Body of pancreas (tissue), 4 donors: ENCODE measurements at places on chromosomes 5 and 9.

GRCh38 chr5:116842514-116842961 lies 267.9 kb upstream of the SEMA6A start:
- DNase-seq: no peak

DNA sequence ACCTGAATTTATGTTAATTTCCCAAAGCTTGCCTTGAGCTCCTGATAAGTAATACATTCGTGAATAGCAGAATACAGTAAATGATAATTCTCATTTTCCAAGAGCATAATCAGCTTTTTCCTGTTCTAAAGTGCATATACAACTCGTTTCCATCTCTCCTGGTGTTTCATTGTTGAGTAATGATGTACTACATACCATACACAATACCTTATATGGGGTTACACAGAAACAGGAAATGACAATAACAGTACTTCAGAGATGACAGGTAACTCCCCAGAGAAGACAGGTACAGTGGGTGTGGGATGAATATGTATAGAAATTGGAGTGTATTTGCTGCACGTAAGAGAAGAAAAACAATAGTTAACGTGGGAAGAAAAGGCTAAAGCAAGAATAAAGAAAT lies 287.1 kb downstream of the TENT4A start:
- DNase-seq: no peak

GRCh38 chr5:78046006-78046405 lies 248.5 kb downstream of the AP3B1 start:
- DNase-seq: no peak

DNA sequence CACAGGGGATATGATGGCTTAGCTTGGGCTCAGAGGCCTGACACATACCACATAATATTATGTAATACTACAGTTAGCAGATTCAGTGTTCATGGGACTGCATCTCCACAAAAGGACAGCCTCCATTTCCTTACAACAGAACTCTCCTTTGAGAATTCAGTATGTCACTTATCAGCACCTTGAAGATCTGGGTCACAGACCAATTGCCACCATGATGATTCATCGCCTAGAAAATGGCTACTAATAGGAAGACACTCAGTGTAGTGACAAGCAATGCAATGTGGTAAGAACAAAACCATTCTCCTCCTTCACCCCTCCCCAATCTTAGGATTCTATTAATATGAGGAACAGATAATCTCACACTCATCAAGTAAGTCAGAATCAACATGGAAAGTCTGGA lies 38.7 kb upstream of the PRLR start:
- DNase-seq: no peak

DNA sequence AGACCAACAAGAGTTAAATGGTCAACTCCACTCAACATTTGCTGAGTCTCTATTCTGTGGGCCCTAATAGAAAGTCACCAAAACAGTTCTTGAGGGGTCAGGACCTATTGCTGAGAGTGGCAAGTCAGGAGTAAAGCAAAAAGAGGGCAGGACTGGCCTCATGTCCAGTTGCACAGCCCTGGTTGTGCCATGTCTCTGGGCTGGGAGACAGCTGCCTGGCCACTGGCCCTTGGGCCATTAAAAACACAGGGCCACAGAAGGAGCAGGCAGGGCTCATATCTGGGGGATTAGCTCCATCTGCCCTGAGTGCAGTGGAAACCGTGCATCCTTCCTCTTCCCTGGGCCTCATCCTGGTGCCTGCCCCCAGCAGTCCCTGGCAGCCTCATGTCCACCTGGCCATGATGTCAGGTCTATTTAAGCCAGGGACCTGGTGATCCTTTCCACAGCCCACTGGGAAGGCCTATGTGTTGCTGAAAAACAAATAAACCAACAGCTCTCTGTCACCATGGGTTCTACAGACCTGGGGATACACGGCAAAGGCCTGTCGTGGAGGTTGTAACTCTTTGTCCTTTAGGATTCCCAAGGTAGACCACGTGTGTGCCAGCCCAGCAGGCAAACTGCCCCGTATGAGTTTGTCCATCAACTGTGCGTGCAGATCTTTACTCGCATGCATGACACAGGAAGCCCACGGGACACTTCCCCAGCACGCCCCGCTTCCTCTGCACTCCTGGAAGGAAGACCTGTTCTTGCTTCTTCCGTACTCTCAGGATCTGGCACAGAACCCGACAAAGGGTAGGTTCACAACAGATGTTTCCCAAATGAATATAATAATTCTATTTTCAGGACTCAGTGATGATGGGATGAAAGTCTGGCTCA lies 148.8 kb downstream of the MTX3 start:
- DNase-seq: no peak

- no peak for DNase-seq
Measured at GRCh38 chr9:73152953-73153352, 1.3 kb downstream of the ANXA1 start.

DNA sequence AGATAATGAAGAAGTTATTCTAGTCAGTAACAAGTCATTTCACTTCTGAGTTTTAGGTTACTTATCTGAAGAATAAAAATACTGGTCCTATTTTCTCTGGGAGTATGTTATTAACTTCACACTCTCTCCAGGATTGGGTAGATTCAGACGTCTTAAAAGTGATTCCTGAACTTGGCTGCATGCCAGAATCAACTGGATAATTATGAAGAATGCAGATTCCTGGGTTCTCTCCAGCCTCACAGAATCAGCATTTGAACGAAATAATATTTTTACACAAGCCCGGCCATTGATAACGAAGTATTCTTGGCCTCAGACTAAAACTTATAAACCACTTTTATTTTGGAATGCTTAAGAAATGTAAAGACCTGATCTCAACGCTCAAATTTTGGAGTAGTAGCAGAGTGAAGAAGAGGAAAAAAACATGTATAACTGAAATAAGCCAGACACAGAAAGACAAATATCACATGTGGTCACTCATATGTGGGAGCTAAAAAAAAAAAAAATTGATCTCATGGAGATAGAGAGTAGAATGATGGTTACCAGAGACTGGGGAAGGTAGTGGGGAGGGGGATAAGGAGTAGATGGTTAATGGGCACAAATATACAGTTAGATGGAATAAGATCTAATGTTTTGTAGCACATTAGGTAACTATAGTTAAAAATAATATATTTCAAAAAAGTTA lies 507.3 kb downstream of the ISL1 start:
- DNase-seq: no peak

DNA sequence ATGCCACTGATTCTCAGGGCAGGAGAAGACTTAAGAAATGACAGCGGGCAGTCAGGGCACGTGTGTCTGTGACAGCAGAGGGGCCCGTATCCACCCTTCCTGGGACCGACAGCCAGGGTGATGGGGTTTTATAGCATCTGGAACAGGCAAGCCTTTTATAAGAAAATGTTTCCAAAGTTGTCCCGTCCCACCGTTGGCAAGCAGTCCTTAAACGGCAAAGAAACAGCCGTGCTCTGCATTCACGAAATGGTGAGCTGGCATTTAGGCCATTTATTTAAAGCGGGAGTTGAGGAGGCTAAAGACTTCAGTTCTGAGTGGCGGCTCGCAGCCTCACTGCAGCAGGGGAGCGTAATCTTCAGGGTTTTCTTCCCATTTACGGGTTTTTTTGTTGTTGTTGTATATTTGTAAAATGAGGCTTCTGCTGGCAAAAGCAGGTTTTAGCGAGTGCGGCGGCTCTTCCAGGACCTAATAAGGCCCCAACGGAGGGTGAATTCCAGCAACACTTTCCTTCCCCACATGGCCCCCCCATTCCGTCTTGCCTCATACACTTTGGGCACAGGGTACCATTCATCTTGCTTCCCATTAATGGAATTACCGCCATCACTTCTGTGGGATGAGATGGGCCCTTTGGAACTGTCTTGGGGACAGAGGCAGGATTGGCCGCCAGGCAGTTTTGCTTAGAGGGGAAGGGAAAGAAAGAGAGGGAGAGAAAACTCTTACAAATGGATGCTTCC lies 15.8 kb downstream of the NEK6 start:
- DNase-seq: no peak

DNA sequence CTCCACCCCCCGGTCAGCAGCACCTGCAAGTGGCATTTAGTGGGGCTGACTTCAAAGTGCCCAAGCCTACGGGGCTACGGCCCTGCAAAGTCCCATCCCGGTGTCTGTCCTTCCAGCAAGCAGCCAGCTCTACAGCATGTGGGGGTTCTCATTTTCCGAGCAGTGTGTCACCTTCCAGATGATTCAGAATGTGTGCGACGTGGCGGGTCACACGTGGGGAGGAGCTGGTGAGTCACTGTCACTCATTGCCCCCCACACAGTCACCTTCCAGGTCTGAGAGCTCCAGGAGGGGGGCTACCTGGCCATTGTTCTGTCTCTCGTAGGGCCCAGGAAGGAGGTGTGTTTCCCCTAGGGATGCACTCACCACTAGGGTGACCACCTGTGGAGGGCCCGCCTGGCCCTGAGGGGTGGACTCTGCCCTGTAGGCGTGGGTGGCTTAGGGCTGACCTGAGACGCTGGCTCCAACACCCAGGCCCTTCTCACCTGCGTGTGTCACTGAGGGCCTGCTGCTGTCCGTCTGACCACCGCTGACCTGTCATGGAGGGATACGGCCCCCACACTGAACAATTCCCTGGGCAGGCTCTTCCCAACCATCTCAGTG lies 70.2 kb downstream of the SEMA4D start:
- no peak for DNase-seq

DNA sequence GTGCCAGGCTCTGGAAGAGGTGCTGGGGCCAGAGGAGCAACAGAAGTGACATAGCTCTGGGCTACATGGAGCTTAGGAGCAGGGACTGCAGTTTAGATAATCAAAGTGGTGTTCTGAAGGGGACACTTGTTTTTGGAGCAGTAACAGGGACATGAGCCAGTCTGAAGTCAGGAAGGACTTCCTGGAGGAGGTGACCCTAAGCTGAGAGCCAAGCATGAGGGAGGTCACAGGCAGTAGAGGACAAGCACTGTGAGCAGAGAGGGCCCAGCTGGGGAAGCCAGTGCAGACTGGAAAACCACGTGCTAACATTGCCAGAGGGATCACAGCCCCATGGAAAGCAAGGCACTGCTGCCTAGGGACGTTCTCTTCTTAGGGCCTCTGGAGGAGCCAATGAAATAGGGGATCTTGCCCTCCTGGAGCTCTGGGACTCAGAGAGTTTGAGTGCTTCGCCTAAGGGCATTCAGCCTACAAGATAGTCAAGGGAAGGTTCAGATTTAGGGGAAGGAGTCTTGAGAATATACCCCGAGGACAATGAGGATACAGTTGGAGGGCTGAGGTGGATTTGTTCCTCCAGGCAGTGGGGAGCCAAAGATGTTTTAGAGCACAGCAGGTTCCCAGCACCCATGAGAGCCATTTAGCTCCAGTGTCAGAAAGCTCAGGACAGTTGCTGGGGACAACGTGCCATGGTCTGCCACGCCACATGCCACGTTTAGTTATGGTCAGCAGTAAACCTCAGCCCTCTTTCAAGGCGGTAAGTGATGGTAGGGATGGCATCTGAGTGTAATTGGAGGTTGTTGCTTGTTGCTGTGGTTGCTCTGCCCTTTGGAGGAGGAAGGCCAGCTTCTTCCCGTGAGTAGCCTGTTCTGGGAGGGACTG lies 40.5 kb upstream of the SH3PXD2B start:
- no peak for DNase-seq

DNA sequence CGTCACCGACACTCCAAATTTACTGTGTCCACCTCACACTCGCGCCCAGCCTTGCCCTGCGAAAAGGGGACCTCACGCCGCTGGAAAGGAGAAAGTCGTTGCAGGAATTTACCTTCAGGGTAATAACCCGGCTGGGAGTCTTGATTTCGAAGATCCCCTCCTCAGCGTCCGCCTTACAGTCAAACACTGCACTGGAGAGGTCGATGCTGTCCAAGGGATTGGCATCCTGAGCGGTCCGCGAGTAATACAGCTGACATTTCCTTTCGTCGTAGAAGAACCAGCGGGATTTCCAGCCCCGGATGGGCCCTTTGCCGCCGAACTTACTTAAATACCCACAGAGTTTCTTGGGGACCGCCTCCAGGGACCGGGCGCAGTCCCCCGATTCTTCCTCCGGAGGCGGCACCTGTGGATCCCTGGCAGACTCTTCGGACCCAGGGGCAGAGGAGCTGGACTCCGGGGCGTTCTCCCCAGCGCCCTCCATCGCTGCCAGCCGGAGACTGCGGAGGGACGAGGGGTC lies 330 bp downstream of the TBC1D2 start:
- no peak for DNase-seq

- no peak for DNase-seq
Measured at GRCh38 chr5:148962761-148963324, 100.0 kb downstream of the SH3TC2 start.

GRCh38 chr9:99051851-99052250 lies 53.1 kb upstream of the TGFBR1 start:
- DNase-seq: no peak

DNA sequence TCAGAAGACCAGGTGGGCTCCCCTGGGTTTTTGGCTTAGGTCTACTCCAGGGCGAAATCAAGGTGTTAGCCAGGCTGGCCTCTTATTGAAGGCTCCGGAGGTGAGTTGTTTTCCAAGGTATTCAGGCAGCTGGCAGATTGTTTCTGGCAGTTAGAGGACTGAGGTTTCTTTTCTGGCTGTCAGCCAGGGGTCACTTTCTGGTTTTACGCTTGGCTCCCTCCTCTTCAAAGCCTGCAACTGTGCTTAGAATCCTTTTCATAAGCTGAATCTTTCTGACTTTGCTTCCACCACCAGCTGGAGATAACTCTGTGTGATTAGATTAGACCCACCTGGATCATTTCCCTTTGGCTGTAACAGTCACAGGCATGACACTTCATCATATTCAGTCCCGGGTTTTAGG lies 24.6 kb downstream of the RFK start:
- peak; percentile 85 for DNase-seq

DNA sequence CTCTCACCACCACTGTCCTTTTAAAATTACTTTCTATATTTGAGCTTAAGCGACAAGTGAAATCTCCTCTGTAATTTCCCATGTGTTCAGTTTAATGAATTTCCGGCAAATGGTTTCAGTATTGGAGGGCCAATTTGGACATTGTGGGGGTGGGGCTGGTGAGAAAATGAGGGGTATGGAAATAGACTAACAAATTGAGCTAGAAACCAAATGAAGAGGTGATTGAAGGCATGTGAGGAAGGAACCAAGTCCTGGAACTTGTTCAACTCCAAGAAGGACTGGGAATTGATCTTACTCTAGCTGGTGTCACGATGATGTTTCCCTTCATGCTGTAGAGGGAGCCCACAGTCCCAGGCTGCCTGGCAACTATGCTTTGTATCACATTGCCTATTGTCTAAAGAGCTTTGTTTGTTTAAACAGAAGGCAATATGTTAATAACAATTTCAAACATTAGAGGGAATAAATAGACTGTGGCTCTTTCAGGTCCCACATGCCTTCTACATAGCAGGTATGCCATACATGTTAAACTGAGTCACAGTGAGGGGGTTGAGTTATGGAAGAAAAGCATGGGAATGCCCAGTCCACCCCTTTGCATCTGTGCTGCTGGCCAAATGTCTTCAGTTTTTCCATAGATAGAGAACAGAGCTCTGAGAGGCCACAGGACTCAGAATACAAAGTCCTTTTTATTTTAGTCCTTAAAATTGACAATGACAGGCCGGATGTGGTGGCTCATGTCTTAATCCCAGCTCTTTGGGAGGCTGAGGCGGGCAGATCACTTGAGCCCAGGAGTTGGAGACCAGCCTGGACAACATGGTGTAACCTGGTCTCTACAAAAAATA lies 25.0 kb upstream of the MATR3 start:
- DNase-seq: no peak
